Activated effector memory CD4-positive, alpha-beta T cell treated with Interleukin-2 at 50 U/mL for 16 hours (primary cell): ENCODE measurements at places on chromosomes 1 and 21.
A peak's percentile ranks its signal among the peaks of the same experiment; 100 is the strongest.

DNA sequence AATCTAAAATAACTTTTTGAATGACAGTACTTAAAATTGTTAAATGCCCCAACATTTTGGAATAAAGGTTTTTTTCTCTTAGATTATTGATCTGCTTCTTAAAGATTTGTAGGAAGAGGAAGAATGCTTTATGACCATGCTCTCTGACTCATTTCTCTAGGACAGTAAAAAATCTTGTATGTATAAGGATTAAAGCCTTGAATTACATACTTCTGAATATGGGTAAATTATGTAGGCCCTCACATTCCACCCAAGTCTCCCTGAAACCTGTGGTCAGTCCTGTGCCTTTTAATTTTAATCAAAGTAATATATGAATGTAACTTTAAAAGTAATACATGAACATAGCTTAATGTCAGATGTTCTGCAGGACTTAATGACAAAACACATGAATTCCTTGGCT lies 50.5 kb downstream of the ABCD3 start:
- no peak for DNase-seq

GRCh38 chr1:60265560-60266535 lies 192.3 kb upstream of the C1orf87 start:
- DNase-seq = no peak

- no peak for DNase-seq
Measured at GRCh38 chr1:207429963-207430362, 24.2 kb upstream of the CR2 start.

- no peak for DNase-seq
Measured at GRCh38 chr1:16986560-16986959, 6.1 kb upstream of the MFAP2 start.

DNA sequence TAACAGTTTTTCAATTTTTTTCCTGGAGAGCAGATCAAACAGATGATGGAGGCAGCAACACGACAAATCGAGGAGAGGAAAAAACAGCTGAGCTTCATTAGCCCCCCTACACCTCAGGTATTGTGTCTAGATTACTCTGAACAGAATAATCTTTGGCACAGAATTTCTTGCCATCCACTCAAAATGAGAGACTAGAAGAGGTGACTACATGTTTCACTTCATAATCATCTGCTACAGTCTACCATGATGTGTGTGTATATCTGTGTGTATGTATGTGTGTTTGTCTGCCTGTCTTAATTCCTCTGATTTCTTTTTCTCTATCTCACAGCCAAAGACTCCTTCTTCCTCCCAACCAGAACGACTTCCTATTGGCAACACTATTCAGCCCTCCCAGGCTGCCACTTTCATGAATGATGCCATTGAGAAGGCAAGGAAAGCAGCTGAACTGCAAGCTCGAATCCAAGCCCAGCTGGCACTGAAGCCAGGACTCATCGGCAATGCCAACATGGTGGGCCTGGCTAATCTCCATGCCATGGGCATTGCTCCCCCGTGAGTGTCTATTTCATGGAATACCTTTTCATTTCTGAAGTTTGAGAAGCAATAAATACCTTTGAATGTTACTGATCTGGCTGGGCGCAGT lies 11.4 kb downstream of the PRPF3 start:
- DNase-seq = no peak

GRCh38 chr21:43282358-43283120 lies 113.7 kb downstream of the CRYAA start:
- no peak for DNase-seq

GRCh38 chr1:18875796-18876128 lies 16.3 kb upstream of the TAS1R2 start:
- no peak for DNase-seq

DNA sequence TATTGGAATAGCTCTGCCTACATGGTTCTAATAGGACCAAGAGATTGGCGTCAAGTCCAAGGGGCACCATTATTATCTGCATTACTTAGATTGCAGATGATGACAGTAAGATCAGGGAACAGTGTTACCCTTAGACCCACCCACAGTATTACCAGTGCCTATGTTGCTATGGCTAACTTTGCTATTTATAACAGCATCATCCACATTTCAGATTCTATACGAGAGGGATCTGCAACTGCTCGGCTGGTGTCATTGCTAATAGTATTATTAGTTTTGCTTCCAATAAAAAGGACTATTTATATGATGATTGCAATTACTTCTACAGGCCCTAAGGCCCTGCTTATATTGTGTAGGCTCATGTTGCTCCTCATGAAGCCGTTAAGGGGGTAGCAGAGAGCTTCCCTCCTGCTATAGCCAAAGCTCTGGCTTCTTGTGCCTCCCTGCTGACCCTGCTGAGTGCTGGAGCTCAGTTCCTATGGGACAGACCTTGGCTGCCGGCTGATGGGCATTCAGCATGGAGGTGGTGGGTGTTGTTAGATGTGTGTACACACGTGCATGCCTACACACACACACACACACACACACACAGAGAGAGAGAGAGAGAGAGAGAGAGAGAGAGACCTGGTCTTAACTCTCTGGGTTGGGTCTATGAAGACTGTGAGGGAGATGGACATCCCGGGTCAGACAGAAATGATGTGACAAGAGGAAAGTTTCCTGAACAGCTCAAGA lies 1.3 kb downstream of the BCAN start:
- no peak for DNase-seq

DNA sequence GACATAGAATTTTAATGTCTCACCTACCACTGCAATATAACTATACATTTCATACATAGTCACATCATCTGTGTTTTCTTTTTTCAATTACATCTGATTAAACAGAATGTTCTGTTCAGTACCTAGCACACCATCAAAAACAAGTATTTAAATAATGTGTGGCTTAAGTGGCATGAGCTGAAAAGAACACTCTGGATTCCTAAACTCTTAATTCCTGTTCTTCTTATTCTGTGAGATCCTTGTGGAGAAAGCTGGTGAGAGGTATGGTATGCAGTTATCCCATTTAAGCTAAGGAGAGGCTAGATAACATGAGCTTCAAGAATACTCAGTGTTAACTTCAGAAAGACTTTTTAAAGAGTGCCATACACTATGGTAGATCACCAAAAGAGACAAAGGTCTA lies 5.5 kb downstream of the TP53BP2 start:
- DNase-seq = no peak

DNA sequence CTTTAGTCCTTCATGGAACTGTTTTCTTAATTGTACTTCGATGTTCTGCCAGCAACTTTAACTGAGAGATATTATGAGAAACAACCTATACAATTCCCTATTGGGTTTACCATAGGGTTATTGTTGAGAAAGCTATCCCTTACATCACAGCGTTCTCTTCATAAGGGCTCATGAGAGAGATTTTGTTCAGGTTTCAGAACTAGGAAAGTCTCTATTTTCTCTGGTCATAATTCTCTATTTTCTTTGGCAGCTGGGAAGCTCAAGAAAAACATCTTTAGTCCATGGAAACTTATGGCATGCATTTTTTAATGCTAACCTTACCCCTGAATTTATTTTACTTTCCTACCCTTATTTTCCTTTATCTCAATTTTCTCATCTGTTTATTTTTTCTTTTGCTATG lies 38.2 kb downstream of the NMNAT2 start:
- DNase-seq = no peak

DNA sequence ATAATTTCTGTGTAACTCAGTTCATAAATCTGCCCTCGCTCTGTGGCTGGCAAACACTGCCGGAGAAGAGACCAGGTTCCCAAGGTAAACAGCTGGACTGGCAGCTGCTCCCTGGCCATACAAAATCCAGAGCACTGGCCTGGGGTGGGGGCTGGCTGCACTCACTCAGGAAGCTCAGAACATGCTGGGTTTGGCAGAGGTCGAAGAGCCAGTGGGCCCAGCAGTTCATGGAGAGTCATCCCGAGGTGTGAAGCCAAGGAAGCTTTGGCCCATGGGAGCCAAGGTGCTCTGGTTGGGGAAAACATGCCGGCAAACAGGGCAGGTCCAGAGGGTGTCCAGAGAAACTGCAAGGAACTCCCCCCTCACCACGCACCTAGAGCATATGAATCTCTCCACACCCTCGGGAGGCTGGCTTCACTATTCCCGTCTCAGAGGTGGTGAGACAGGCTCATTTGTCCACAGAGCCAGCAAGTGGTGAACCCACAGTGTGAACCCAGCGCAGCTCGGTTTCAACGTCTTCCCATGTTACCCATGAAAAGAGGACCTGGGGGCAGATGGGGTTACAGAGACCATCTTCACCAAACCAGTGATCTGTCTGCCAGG lies 102.4 kb downstream of the DMRTB1 start:
- no peak for DNase-seq

DNA sequence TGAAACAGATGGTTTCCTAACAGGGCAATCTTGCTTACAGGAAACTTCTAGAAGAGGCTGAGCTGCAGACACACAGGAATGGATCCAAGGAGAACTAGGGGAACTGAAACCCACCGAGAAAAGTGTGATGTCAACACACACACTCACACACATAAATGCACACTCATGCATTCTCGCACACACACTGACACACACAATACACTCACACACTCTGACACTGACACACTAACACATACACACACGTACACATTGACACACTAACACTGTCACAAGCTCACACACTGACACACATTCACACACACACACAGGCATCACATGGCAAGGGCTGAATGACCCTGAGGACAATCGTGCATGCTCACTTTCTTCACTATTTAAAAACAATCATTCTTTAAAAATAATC lies 142.7 kb downstream of the NPHP4 start:
- DNase-seq = no peak

- no peak for DNase-seq
Measured at GRCh38 chr1:216641669-216642460, 81.4 kb downstream of the ESRRG start.

DNA sequence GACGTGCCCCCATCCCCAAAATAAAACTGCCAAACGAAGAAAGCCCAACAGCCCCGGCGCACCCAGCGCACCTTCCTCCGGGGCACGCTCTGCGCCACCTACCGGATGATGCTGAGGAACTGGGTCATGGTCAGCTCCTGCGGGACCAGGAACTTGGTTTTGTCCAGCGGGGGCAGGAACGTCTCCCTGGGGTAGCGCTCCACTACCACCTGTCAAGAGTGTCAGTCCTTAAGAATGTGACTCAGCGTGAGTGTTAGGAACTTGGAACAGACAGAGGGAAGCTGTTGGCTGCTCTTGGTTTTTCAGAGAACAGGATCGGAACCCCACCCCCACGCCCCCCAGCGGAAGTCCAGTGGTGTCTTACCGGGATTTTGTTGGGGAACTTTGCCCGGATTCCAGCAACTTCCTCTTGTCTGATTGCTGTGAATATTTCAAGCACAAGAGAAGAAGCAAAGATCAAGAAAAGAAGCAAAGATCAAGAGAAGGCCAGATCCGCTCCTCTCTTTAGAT lies 431 bp downstream of the MAP1LC3C start:
- DNase-seq = peak; percentile 14
